T-helper 17 cell (primary cell): ENCODE measurements at places on chromosomes 13 and 19. TPM values are rescaled to one million over a fixed set of nuclear protein-coding genes. Genes with fewer than 3 reads are reported as not detected.

The OR10H1 gene
- total RNA-seq: 0.07 TPM

DNA sequence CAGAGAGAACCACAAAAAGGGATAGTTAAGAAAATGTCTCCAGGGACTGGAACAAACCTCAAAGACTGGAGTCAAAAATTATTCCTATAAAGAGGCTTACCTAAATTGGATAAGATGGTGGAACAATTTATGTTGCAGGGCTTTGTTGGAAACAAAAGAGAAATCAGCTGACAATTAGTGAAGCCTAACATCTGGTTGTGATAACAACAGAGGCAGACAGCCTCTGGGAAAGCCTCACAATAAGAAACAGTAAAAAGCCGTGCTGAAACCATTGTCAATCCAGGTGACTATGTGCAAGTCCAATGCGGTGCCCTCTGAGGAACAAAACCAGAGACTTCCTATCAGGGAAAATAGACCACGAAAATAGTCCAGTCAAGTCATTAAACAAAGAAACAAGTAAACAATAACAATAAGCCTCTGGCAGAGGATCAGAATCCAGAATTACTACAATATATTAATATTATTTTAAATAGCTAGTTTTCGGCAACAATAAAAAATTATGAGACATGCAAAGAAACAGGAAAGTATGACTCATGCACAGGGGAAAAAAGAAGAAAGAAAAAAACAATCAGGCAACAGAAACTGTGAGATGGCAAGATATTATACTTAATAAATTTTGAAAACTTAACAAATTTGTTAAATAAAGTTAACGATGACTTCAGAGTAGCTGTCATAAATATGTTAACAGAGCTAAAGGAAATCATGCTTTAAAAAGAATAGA is 99.7 kb upstream of the RXFP2 start:
- H3K27ac ChIP-seq: no peak overlapping the region
- no peak overlapping the region for H3K4me3 ChIP-seq
- DNase-seq: no peak
- H3K4me1 ChIP-seq: no peaks in the 10 kb centered on the region
- H3K27me3 ChIP-seq: no peaks in the 10 kb centered on the region

The FAM124A gene
- not detected for total RNA-seq

The KCNK6 gene
- total RNA-seq: 10.8 TPM

GRCh38 chr13:44140888-44141724 is 232.5 kb upstream of the SERP2 start:
- H3K27me3 ChIP-seq: peaks cover 28% of the 10 kb centered on the region
- H3K27ac ChIP-seq: peak overlapping the region; percentile 93
- H3K36me3 ChIP-seq: no peaks in the 10 kb centered on the region
- peak overlapping the region; percentile 84 for H3K4me3 ChIP-seq
- no peak for DNase-seq
- peaks cover 17% of the 10 kb centered on the region for H3K4me1 ChIP-seq

GRCh38 chr19:44684892-44685863 is 13.8 kb upstream of the CEACAM16 start:
- H3K36me3 ChIP-seq: peaks cover 4% of the 10 kb centered on the region
- DNase-seq: no peak
- no peak overlapping the region for H3K27ac ChIP-seq
- no peak overlapping the region for H3K4me3 ChIP-seq
- peaks cover 34% of the 10 kb centered on the region for H3K27me3 ChIP-seq

DNA sequence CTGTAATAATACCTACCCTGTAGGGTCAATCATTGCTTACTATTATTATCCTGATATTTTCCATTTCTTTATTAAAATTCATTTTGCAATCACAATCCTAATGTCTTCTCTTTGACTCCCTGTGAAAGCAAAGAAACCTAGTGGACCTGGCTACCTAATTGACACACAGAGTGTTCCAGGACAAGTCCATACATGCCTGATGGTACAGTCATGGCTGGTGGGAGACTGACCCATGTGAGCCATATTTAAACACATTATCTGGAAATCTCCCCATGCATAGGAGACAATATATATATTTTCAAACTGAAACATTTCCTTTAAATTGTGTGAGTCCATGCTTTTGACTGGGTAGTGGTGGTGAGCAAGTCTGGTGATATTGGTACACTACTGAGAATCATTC is 230.6 kb upstream of the DACH1 start:
- no peak overlapping the region for H3K4me3 ChIP-seq
- no peak overlapping the region for H3K27ac ChIP-seq
- no peaks in the 10 kb centered on the region for H3K36me3 ChIP-seq
- no peaks in the 10 kb centered on the region for H3K27me3 ChIP-seq
- no peaks in the 10 kb centered on the region for H3K4me1 ChIP-seq
- DNase-seq: no peak

DNA sequence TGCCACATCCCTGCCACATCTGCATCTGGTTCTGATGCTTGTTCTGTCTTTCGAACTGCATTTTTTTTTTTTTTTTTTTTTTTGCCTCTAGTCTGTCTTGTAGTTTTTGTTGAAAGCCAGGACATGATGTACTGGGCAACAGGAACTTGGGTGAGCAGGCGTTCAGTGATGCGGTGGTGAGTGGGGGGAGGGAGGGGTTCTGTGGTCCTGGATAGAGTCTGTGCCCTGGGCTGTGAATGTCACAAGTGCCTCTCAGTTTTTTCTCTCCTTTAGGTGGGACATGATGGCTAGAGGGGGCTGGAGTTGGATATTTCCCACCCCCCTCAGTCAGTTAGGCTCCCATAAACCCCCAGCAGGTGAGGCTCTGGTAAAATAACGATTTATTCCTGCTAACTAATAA is 3.5 kb downstream of the CEACAM4 start:
- no peak for DNase-seq
- H3K27ac ChIP-seq: no peak overlapping the region
- peaks cover 2% of the 10 kb centered on the region for H3K36me3 ChIP-seq
- no peak overlapping the region for H3K4me3 ChIP-seq
- no peaks in the 10 kb centered on the region for H3K4me1 ChIP-seq

The CYP4F12 gene
- 5.2 TPM for total RNA-seq

The ZNF429 gene
- 12.4 TPM for total RNA-seq

GRCh38 chr13:91398413-91399188 is at the start of gene GPC5:
Gene GPC5 (plus strand): TSS chr13:91398621.
- H3K27ac ChIP-seq: no peak within 1 kb of the TSS
- H3K4me1 ChIP-seq: peaks cover 11% of the 10 kb centered on the region
- peak; percentile 73 for DNase-seq
- peak within 1 kb of the TSS; percentile 84 for H3K4me3 ChIP-seq
- H3K36me3 ChIP-seq: no peaks in the 10 kb centered on the region

GRCh38 chr19:49468746-49469447 is 5.1 kb upstream of the FLT3LG start:
- no peaks in the 10 kb centered on the region for H3K27me3 ChIP-seq
- H3K4me3 ChIP-seq: peak overlapping the region; percentile 88
- peak; percentile 86 for DNase-seq
- H3K4me1 ChIP-seq: peaks cover 23% of the 10 kb centered on the region

GRCh38 chr19:15836330-15837220 is 21.1 kb upstream of the OR10H1 start:
- peak overlapping the region; percentile 96 for H3K27ac ChIP-seq
- H3K27me3 ChIP-seq: no peaks in the 10 kb centered on the region
- H3K4me3 ChIP-seq: peak overlapping the region; percentile 97
- peaks cover 17% of the 10 kb centered on the region for H3K4me1 ChIP-seq
- peak; percentile 89 for DNase-seq

DNA sequence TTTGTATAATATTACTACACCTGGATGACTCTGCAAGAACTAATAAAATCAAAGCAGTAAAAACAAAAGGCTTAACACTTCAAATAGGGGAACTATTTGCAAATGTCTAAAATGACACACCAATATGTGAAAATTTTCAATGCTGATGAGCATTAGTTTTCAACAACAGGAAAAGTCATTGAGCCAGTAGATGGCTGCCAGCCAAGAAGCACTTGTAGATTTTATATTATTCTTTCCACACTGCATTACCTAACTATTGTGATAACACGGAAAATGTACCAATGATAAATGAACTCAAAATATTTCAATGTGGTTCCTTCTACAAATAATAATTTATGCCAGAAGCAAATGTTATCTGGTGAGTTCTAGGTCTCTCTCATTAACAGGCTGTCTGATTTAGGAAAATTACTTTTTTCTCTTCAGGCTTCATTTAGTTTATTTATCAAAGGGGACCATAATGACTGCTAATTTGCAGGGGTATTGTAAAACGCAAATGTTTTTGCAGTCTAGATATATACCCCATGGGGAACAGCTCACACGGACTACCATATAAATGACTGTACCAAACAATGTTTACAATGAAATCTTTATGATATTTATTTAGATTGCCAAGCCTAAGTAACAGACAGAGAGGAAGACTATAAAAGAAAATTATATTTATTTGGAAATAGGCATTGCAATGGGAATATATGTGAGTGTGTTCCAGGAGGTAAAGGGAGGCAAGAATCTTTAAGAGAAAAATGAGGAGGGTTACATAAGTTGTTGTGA is 407.8 kb downstream of the LIG4 start:
- no peak overlapping the region for H3K27ac ChIP-seq
- DNase-seq: no peak
- no peaks in the 10 kb centered on the region for H3K36me3 ChIP-seq
- H3K27me3 ChIP-seq: no peaks in the 10 kb centered on the region
- H3K4me1 ChIP-seq: no peaks in the 10 kb centered on the region

- H3K4me3 ChIP-seq: no peak overlapping the region
- no peak overlapping the region for H3K27ac ChIP-seq
- no peak for DNase-seq
- peaks cover 41% of the 10 kb centered on the region for H3K27me3 ChIP-seq
- no peaks in the 10 kb centered on the region for H3K36me3 ChIP-seq
Observed at GRCh38 chr13:97884707-97885468, 68.6 kb upstream of the IPO5 start.

GRCh38 chr13:79245937-79246577 is 160.0 kb downstream of the RBM26 start:
- DNase-seq: no peak
- no peak overlapping the region for H3K4me3 ChIP-seq
- no peak overlapping the region for H3K27ac ChIP-seq
- H3K27me3 ChIP-seq: peaks cover 18% of the 10 kb centered on the region
- H3K4me1 ChIP-seq: peaks cover 6% of the 10 kb centered on the region
- no peaks in the 10 kb centered on the region for H3K36me3 ChIP-seq

The CCDC194 gene
- not detected for total RNA-seq

The FPR3 gene
- total RNA-seq: not detected

The GIPR gene
- total RNA-seq: 4.6 TPM

The PPP1R13L gene
- total RNA-seq: 4.5 TPM

GRCh38 chr19:51433043-51433442 is 15.6 kb upstream of the SIGLEC10 start:
- H3K4me3 ChIP-seq: no peak overlapping the region
- peaks cover 28% of the 10 kb centered on the region for H3K27me3 ChIP-seq
- no peaks in the 10 kb centered on the region for H3K36me3 ChIP-seq
- H3K4me1 ChIP-seq: peaks cover 5% of the 10 kb centered on the region

The ZFP28 gene
- total RNA-seq: 4.8 TPM

The NLRP5 gene
- not detected for total RNA-seq

The ZNF121 gene
- 36.6 TPM for total RNA-seq

GRCh38 chr13:89865164-89866064 is 1482.1 kb upstream of the MIR17HG start:
- H3K4me3 ChIP-seq: no peak overlapping the region
- no peak for DNase-seq
- peaks cover 2% of the 10 kb centered on the region for H3K36me3 ChIP-seq
- no peak overlapping the region for H3K27ac ChIP-seq

The FCAR gene
- 8.6 TPM for total RNA-seq

GRCh38 chr19:47436712-47437401 is 17.5 kb upstream of the MEIS3 start:
- H3K36me3 ChIP-seq: peaks cover 9% of the 10 kb centered on the region
- H3K27me3 ChIP-seq: peaks cover 65% of the 10 kb centered on the region
- peak; percentile 88 for DNase-seq
- no peak overlapping the region for H3K27ac ChIP-seq
- peak overlapping the region; percentile 58 for H3K4me3 ChIP-seq

The APOC4 gene
- not detected for total RNA-seq

DNA sequence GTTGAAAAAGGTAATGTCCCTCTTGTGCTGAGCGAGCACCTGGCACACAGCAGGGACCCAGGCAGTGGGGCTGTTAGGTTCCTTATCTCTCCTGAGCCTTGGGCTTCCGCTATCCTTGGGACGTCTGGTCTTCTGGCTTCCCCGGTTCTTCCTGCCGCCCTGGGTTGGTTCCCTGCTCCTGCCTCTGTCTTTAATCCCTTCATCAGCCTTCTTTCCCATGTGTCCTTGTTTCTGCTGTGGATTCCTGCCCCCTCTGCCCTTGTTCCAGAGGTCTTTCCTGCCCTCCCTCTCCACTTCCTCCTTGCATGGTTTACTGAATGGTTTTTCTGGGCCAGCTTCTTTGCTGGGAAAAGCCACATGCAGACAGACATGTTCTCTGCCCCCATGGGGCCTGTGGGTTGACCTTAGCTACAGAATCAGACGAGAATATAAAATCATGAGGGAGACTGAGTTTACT is 2.6 kb downstream of the EPN1 start:
- H3K36me3 ChIP-seq: peaks cover 7% of the 10 kb centered on the region
- peak overlapping the region; percentile 99 for H3K27ac ChIP-seq
- no peak overlapping the region for H3K4me3 ChIP-seq
- DNase-seq: no peak

The AMER2 gene
- total RNA-seq: not detected

DNA sequence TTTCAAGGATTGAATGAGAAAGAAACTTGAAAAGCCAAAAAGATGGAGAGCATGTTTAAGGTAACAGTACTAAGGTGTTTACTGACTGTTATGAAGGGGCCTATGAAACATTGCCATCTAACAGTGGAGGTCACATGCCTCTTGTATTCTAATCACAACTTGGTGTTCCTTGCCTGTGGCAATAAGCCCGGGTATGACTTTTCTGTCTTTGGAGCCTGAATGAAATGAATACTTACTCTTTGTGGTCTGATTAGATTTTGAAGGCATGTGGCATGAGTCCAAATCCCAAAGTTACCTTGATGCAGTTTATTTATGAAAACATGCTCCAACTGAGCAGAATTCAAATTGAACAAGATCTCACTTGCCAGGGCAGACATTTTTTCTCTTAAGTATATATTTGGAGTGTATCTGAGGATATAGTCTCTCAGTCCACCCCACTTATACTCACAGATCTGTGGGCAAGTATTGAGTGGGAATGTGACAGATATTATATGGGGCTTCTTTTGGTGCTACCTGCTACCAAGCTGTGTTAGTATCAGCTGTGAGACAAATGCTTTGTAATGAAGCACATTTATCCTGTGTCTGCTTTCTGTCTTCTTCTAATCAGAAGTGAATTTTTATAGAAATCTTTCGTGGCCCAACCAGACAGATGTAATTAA is 67.5 kb downstream of the B3GLCT start:
- no peak overlapping the region for H3K4me3 ChIP-seq
- no peak overlapping the region for H3K27ac ChIP-seq
- H3K36me3 ChIP-seq: peaks cover 6% of the 10 kb centered on the region
- no peaks in the 10 kb centered on the region for H3K27me3 ChIP-seq

The PPP6R1 gene
- total RNA-seq: 183 TPM

- H3K27ac ChIP-seq: no peak overlapping the region
- H3K36me3 ChIP-seq: no peaks in the 10 kb centered on the region
- H3K27me3 ChIP-seq: peaks cover 26% of the 10 kb centered on the region
- no peak overlapping the region for H3K4me3 ChIP-seq
- no peak for DNase-seq
- H3K4me1 ChIP-seq: peaks cover 4% of the 10 kb centered on the region
Observed at GRCh38 chr19:29741776-29742175, 26.7 kb upstream of the C19orf12 start.
